ENCODE measurements at places on chromosomes 13 and 19. TPM values are rescaled to one million over a fixed set of nuclear protein-coding genes. Genes with fewer than 3 reads are reported as not detected.

The STK11 gene
- total RNA-seq: 40.8 TPM

The UGGT2 gene
- total RNA-seq: 8.5 TPM

The NLRP7 gene
- not detected for total RNA-seq

The C19orf73 gene
- 2.1 TPM for total RNA-seq

The ZNF492 gene
- not detected for total RNA-seq

The TTYH1 gene
- 0.27 TPM for total RNA-seq

The EXOC3L2 gene
- total RNA-seq: 1.3 TPM

The JSRP1 gene
- total RNA-seq: 1.3 TPM

The PLIN4 gene
- total RNA-seq: 0.21 TPM

The OSCAR gene
- total RNA-seq: not detected

The DAND5 gene
- not detected for total RNA-seq

The ZNF175 gene
- 3.7 TPM for total RNA-seq

The LILRA1 gene
- total RNA-seq: not detected

The C13orf42 gene
- total RNA-seq: not detected

The URAD gene
- total RNA-seq: not detected

The CSNK1G2 gene
- total RNA-seq: 43.3 TPM

The BCAM gene
- 67.7 TPM for total RNA-seq

The S1PR4 gene
- 0.20 TPM for total RNA-seq

The FAAP24 gene
- total RNA-seq: 12.4 TPM

The MEIS3 gene
- total RNA-seq: 31.2 TPM

The OR2Z1 gene
- total RNA-seq: not detected

The PRR36 gene
- total RNA-seq: 0.20 TPM

The ADM5 gene
- 4.0 TPM for total RNA-seq

The FOSB gene
- total RNA-seq: 15.1 TPM

The FAM216B gene
- not detected for total RNA-seq

The ZNF667 gene
- total RNA-seq: not detected

The PNMA8A gene
- 13.1 TPM for total RNA-seq

The FFAR1 gene
- not detected for total RNA-seq

The LHB gene
- total RNA-seq: not detected

The OR10H1 gene
- total RNA-seq: not detected

The GARIN5A gene
- total RNA-seq: 1.8 TPM

The PTGER1 gene
- total RNA-seq: not detected

The LRRC63 gene
- total RNA-seq: not detected

The SIGLEC7 gene
- total RNA-seq: not detected

The FGF14 gene
- total RNA-seq: not detected

The CASP14 gene
- total RNA-seq: not detected

The ZNF835 gene
- total RNA-seq: not detected

The LHFPL6 gene
- 7.2 TPM for total RNA-seq

The CLDND2 gene
- total RNA-seq: 5.1 TPM

The ATXN8OS gene
- total RNA-seq: not detected

The LSR gene
- 8.0 TPM for total RNA-seq

The ZNF493 gene
- total RNA-seq: 0.07 TPM

The KLF1 gene
- 0.06 TPM for total RNA-seq

The PLA2G4C gene
- total RNA-seq: 9.6 TPM

The KIR2DL4 gene
- total RNA-seq: not detected

The CYP4F8 gene
- not detected for total RNA-seq

The PRRG2 gene
- total RNA-seq: 0.54 TPM

The HCST gene
- 0.25 TPM for total RNA-seq

The SHISA7 gene
- not detected for total RNA-seq

The SIGLEC8 gene
- total RNA-seq: not detected

The CEACAM7 gene
- not detected for total RNA-seq

The NCR1 gene
- not detected for total RNA-seq

The ZNF536 gene
- not detected for total RNA-seq
